ENCODE measurements at places on chromosomes 12 and 14.

GRCh38 chr12:127711108-127711507, 555.9 kb upstream of the TMEM132C start:
- no peak for DNase-seq

GRCh38 chr12:15982071-15982470, 70.9 kb downstream of the DERA start:
- no peak for DNase-seq

- DNase-seq: no peak
These were observed 102.1 kb downstream of the DYRK2 start for GRCh38 chr12:67750513-67751183.

DNA sequence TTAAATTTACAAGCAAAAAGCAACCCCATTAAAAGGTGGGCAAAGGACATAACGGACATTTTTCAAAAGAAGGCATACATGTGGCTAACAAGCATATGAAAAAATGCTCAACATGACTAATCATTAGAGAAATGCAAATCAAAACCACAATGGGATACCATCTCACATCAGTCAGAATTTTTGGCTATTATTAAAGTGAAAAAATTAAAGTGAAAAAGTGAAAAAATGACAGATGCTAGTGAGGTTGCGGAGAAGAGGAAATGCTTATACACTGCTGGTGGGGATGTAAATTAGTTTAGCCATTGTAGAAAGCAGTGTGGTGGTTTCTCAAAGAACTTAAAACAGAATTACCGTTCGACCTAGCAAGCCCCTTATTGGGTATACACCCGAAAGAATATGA, 7.9 kb downstream of the OTOGL start:
- DNase-seq: no peak

DNA sequence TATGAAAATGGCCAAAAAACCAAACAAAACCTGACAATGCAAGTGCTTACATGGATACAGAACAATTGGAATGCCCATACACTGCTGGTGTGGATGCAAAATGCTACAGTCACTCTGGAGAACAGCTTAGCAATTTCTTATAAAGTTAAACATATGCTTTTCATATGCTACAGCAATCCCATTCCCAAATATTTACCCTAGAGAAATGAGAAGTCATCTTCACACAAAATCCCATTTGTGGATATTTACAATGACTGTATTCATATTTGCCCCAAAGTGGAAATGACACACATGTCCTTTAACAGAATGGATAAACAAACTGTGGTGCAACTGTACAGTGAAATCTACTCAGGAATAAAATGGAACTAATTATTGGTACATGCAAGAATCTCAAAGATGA, 20.4 kb downstream of the SAV1 start:
- no peak for DNase-seq

- DNase-seq: no peak
These were observed 3.3 kb downstream of the GPR135 start for GRCh38 chr14:59461891-59462290.
